ENCODE measurements at places on chromosomes 3 and 15.

DNA sequence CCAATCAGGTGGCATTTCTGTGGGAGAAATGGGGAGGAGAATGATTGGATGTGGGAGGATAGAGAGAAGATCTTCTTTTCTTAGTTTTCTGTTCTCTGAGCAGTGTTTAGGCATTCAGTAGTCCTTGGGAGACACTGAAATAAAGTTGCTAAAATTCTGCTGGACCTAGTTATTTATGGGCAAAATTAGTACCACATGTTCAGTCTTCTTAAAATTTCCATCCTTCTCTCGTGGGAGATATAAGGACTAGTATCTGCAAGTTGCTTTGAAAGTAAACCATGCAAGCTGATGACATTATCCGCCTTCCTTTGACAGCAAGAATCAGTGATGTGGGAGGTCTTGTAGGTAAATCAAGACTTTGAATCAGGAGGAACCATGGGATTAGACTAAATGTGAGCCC lies 19.9 kb upstream of the CHST2 start:
- H3K27ac ChIP-seq = no peak overlapping the region
- DNase-seq = no peak
- no peak overlapping the region for H3K4me3 ChIP-seq
- no peaks in the 10 kb centered on the region for H3K27me3 ChIP-seq

DNA sequence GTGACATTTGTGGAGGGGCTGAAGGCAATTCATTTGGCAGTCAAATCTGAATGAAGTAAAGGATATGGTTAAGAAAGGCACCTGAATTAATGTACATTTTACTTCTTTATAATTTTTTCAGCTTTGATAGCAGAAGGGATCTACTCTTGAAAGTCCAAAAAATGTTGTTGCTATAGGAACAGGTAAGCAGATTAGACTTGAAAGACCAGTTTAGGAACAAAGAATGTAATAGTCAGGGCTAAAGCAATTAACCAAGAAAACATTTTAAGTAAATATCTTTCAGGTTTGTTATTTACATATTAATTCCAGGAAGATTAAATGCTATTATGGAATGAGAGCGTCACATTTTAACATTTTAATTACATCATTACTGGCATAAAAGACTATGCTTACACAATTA lies 1.1 kb downstream of the ATP13A4 start:
- no peak overlapping the region for H3K4me3 ChIP-seq
- no peaks in the 10 kb centered on the region for H3K36me3 ChIP-seq
- no peak for DNase-seq
- no peaks in the 10 kb centered on the region for H3K27me3 ChIP-seq

DNA sequence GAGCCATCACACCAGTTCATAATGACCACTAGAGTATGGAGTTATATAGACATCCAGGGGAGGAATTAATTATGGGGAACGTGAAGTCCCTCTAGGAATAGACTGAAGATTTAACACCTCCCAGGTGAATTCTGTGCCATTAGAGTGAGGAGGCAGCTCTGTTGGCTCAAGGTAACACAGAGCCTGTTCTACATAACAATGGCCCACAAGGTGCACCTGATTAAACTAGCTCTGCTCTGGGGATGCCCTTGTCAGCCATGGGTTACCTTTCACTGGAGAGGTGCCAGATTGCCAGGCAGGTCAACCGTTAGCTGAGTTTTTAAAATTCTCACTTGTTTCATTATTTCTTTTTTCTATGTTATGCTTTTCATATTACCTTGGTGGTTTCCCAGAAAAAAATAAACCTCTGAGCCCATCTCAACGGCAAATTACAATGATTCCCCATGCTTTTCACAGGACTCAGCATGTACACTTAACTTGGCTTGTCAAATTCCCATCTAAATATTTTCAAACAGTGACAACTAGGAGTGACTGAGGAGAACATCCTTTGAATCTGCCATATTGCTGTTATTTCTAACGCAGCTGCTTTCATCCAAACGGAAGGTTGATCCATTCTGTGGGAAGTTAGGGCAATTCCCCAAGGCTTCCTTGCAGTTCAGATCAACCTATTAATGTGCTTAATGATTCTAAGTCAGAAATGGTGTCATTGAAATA lies 512.9 kb downstream of the MCTP2 start:
- no peaks in the 10 kb centered on the region for H3K36me3 ChIP-seq
- no peak overlapping the region for H3K27ac ChIP-seq
- no peaks in the 10 kb centered on the region for H3K4me1 ChIP-seq
- no peak overlapping the region for H3K4me3 ChIP-seq
- no peaks in the 10 kb centered on the region for H3K27me3 ChIP-seq

GRCh38 chr3:62566022-62566557 lies 192.7 kb upstream of the FEZF2 start:
- H3K36me3 ChIP-seq = no peaks in the 10 kb centered on the region
- no peaks in the 10 kb centered on the region for H3K27me3 ChIP-seq
- DNase-seq = no peak

GRCh38 chr3:14913926-14914778 lies 33.2 kb upstream of the NR2C2 start:
- H3K4me3 ChIP-seq = no peak overlapping the region
- H3K36me3 ChIP-seq = no peaks in the 10 kb centered on the region
- H3K27me3 ChIP-seq = no peaks in the 10 kb centered on the region
- no peak overlapping the region for H3K27ac ChIP-seq
- H3K4me1 ChIP-seq = no peaks in the 10 kb centered on the region

GRCh38 chr3:4270720-4271119 lies 32.4 kb upstream of the SETMAR start:
- DNase-seq = no peak
- peaks cover 2% of the 10 kb centered on the region for H3K4me1 ChIP-seq
- no peak overlapping the region for H3K4me3 ChIP-seq
- H3K27me3 ChIP-seq = no peaks in the 10 kb centered on the region
- H3K36me3 ChIP-seq = no peaks in the 10 kb centered on the region

- H3K36me3 ChIP-seq = no peaks in the 10 kb centered on the region
- no peaks in the 10 kb centered on the region for H3K27me3 ChIP-seq
- no peak overlapping the region for H3K27ac ChIP-seq
- no peaks in the 10 kb centered on the region for H3K4me1 ChIP-seq
- no peak overlapping the region for H3K4me3 ChIP-seq
Measured at GRCh38 chr3:18070944-18071343, 328.5 kb upstream of the TBC1D5 start.

DNA sequence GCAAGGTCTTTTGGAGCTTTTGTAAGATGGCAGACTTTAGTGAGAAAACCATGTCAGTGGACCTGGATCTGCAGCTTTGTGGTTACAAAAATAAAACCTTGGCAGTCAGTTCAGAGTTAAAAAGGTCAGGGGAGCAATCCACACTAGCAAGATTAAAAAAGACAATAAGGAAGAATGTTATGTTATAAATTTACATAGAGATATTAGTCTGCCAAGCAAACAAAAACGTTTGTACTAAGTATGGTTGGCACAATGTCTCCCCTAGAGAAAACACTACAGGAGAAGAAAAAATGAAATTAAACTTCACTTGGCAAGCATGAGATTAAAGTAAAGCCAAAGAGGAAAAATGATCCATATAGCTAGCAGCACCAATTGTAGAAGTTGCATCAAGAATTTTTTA lies 205.0 kb downstream of the LSAMP start:
- H3K4me3 ChIP-seq = no peak overlapping the region
- DNase-seq = no peak
- no peaks in the 10 kb centered on the region for H3K27me3 ChIP-seq
- H3K27ac ChIP-seq = no peak overlapping the region

- no peaks in the 10 kb centered on the region for H3K36me3 ChIP-seq
- H3K27me3 ChIP-seq = no peaks in the 10 kb centered on the region
- no peak overlapping the region for H3K4me3 ChIP-seq
- DNase-seq = no peak
- peaks cover 16% of the 10 kb centered on the region for H3K4me1 ChIP-seq
- no peak overlapping the region for H3K27ac ChIP-seq
Measured at GRCh38 chr3:140391061-140391460, 286.8 kb upstream of the TRIM42 start.

GRCh38 chr3:142165194-142165593 lies 15.8 kb upstream of the TFDP2 start:
- DNase-seq = no peak
- no peaks in the 10 kb centered on the region for H3K4me1 ChIP-seq
- H3K27ac ChIP-seq = no peak overlapping the region
- no peak overlapping the region for H3K4me3 ChIP-seq

- H3K4me3 ChIP-seq = no peak overlapping the region
- DNase-seq = no peak
- H3K27ac ChIP-seq = no peak overlapping the region
- H3K36me3 ChIP-seq = no peaks in the 10 kb centered on the region
Measured at GRCh38 chr3:152392272-152392880, 123.6 kb downstream of the MBNL1 start.

- DNase-seq = no peak
- H3K36me3 ChIP-seq = no peaks in the 10 kb centered on the region
- no peak overlapping the region for H3K4me3 ChIP-seq
- no peak overlapping the region for H3K27ac ChIP-seq
Measured at GRCh38 chr3:49656541-49657112, 17.5 kb upstream of the APEH start.

DNA sequence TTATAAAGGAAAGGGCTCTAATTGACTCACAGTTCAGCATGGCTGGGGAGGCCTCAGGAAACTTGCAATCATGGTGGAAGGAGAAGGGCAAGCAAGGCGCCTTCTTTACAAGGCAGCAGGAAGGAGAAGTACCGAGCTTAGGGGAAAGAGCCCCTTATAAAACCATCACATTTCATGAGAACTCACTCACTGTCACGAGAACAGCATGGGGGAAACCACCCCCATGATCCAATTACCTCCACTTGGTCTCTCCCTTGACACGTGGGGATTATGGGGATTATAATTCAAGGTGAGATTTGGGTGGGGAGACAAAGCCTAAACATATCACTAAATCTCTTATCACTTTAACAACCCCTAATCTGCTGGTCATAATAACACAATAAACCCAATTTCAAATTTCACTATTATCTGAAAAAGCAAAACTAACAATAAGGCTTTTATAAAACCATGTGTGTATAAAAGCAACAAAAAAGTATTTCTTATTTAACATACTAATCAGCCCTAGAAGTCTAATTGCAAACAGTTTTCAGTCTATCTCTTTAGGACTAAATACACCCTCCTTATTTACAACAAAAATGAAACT lies 43.2 kb downstream of the SCAPER start:
- no peak overlapping the region for H3K27ac ChIP-seq
- DNase-seq = no peak
- H3K36me3 ChIP-seq = no peaks in the 10 kb centered on the region
- no peaks in the 10 kb centered on the region for H3K27me3 ChIP-seq

GRCh38 chr15:57582090-57582489 lies 9.6 kb upstream of the MYZAP start:
- no peaks in the 10 kb centered on the region for H3K36me3 ChIP-seq
- no peak for DNase-seq
- no peaks in the 10 kb centered on the region for H3K27me3 ChIP-seq
- H3K4me3 ChIP-seq = no peak overlapping the region
- H3K4me1 ChIP-seq = no peaks in the 10 kb centered on the region

DNA sequence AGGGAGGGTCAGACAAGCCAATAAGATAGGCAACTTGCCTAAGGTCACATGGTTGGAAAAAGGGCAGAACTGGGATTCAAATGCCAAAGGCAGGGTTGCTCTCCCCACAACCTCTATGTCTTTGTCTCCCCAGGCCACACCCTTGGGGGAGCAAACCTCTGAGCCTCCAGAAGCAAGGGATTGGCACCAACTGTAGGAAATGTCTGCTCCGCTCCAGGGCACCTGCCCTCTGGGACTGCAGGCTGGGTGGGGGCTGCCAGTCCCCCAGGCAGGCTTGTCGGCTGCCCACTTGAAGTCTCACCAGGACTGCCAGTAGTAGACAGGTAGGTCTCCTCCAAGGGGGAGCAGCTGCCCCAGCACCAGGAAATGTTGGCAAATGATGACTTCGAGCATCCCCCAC lies 2.0 kb downstream of the FAM3D start:
- H3K27ac ChIP-seq = no peak overlapping the region
- no peak for DNase-seq
- no peaks in the 10 kb centered on the region for H3K27me3 ChIP-seq
- H3K4me1 ChIP-seq = no peaks in the 10 kb centered on the region
- H3K4me3 ChIP-seq = no peak overlapping the region

DNA sequence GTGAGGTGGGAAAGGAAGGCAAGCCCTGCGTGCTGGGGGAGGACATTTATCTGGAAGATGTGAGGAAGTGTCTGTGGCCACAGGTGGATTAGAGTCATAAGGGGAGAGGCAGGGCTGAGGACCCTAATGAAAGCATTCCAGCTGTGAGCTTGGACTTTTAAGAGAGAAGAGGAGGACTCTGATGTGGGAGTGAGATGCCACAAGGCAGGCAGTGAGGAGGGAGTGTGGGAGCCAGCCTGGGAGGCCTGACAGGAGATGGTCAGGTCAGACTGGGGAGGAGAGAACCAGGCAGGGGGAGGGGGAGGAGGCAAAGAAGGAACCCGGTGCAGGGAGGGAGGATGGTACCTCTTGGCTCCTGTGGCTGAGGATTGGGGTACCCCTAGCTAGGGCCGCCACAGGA lies 21.0 kb downstream of the MAPKAPK3 start:
- H3K27me3 ChIP-seq = no peaks in the 10 kb centered on the region
- DNase-seq = no peak
- H3K27ac ChIP-seq = no peak overlapping the region
- H3K4me1 ChIP-seq = peaks cover 4% of the 10 kb centered on the region
- H3K4me3 ChIP-seq = no peak overlapping the region

DNA sequence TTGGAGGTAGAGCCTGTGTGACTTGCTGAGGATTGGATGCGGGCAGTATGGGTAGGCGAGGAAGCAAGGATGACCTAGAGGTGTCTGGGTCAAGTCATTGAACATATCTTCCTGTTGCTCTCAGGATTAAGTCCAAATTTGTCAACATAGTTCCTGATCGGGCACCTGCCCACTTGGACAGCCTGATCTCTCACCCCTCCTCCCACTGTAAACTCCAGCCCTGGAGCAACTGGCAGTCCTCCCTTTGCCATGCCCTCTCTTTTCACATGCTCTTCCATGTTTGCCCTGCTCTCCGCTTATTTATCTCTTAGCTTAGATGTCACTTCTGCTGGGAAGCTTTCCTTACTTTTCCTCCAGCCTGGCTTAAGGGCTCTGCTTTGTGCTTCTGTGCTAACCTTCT lies 47.6 kb upstream of the PPP4R2 start:
- no peaks in the 10 kb centered on the region for H3K36me3 ChIP-seq
- no peak for DNase-seq
- H3K4me1 ChIP-seq = peaks cover 6% of the 10 kb centered on the region
- H3K4me3 ChIP-seq = no peak overlapping the region
- no peak overlapping the region for H3K27ac ChIP-seq

- H3K4me3 ChIP-seq = no peak overlapping the region
- DNase-seq = no peak
Measured at GRCh38 chr3:149826636-149827035, 13.6 kb downstream of the RNF13 start.

GRCh38 chr3:12303534-12303933 lies 14.7 kb downstream of the PPARG start:
- H3K4me1 ChIP-seq = peaks cover 7% of the 10 kb centered on the region
- no peak overlapping the region for H3K4me3 ChIP-seq
- no peaks in the 10 kb centered on the region for H3K36me3 ChIP-seq
- no peaks in the 10 kb centered on the region for H3K27me3 ChIP-seq
- DNase-seq = no peak

DNA sequence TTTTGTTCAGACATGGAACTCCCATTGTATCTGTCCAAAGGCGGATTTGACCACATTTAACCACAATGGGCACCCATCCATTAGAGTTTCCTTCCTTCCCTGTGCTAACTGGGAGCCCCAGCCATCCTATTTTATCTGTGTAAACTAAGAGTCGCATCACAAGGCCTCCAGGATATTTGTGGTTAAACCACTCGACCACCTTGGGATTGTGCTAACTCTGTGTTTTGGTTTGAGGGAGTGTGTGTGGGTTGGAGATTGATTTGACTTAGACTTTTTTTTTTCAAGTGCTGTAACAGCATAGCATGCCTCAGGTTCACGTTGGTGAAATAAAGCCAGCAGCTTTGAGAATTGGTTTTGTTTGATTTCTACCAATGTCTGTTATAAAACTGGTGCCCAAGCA lies 100.4 kb upstream of the TP63 start:
- H3K36me3 ChIP-seq = no peaks in the 10 kb centered on the region
- H3K27me3 ChIP-seq = no peaks in the 10 kb centered on the region
- H3K4me3 ChIP-seq = no peak overlapping the region
- DNase-seq = no peak
